ENCODE measurements at places on chromosomes 3 and 15.
A peak's percentile ranks its signal among the peaks of the same experiment; 100 is the strongest.

DNA sequence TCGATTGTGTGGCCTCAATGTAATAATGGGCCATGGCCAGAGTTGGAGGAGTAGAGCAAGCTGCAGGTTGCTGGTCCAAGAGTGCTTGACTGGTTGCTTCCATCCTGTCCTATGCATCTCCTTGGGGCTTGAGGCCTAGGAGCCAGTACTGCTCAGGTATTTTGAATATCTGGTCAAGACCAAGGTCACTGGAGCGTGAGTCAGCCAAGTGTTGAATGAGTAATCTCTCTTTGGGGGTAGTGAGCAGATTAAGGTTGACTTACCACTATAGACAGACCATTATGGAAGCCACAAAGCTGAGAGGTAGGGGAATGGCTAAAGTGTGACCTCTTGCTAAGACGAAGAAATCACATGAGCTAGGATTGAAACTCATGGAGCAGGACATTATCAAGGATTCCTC, 9.4 kb upstream of the PARP6 start:
- DNase-seq = no peak

DNA sequence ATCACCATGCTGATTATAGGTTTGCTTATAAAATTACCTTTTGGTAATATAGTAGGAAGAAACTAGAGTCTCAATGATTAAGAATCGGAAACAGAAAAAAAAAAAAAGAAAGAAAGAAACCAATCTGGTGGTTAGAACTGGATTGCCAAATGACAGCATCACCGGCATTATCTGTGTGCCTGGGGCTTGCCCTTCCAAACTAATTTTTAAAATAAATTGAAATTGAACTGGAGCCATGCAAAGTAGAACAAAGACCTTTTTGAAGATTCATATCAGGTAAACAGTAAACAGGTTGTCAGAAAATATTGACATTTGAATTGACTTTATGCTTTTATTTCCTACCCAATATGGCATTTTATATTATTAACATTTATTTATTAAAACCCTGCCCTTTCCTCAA, 11.2 kb upstream of the CPB1 start:
- no peak for DNase-seq

DNA sequence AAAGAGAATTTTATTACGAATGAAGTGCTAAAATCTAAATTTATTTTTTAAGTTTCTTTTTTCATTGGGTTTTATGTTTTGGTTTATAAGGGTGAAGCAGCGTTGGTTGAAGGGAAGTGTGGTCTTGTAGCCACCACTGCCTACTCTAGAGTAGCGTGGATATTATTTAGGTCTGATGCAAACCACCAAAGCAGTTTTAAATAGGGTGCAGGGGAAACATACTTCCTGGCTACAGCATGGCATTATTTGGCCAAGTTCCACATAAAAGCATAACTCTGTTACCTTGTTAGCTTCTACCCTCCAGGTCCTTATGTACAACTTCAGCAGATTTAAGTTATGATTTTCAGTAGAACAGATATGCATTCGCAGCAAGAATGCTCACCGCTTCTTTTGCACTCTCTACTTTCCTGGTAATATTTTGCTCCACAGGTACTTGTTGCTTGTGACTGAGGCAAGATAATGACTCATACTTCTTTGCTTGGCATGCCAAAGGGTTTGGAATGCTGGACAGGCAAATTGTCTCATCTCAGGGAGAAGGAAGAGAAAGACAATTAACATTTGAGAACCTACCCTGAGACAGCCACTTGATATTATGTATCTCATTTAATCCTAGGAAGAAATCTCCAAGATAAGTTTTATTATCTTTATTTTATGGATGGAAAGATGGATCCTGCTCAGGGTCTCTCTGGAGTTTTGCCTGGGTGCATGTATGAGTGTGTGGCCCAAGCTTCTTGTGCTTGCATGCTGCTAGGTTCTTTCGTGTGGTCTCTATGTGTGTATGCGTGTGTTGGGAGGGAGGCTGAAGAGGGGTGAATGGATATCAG, 5.4 kb downstream of the TGFBR2 start:
- peak; percentile 45 for DNase-seq

DNA sequence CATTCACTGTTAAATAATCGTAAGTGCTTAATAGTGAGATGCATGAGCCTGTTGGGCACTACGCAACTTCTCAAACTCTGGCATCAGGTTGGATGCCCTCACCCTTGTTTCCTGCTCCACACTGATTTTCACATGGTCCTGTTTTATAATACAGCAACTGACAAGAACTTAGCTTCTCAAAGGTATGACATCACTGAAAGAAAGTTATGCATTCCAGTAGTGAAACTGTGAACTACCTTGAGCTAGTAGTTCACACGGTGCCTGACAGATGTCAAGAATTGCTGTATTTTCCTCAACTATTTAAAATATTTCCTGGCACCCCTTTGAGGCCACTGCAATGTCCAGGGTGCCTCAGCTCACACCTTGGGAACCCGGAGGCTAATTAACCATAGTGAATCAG, 327.5 kb downstream of the RORA start:
- DNase-seq = no peak

- no peak for DNase-seq
Measured at GRCh38 chr3:169218314-169218983, 445.1 kb downstream of the MECOM start.

Data from CD4-positive, alpha-beta T cell treated with Interleukin-4 for 4 hours (primary cell).